Lower lobe of right lung (tissue), 2 donors: ENCODE measurements at places on chromosomes 3 and 15.

GRCh38 chr3:52399593-52399992 lies 45.3 kb downstream of the SEMA3G start:
- no peaks in the 10 kb centered on the region for H3K27me3 ChIP-seq
- no peak overlapping the region for H3K4me3 ChIP-seq
- H3K36me3 ChIP-seq, result peaks cover 72% of the 10 kb centered on the region

DNA sequence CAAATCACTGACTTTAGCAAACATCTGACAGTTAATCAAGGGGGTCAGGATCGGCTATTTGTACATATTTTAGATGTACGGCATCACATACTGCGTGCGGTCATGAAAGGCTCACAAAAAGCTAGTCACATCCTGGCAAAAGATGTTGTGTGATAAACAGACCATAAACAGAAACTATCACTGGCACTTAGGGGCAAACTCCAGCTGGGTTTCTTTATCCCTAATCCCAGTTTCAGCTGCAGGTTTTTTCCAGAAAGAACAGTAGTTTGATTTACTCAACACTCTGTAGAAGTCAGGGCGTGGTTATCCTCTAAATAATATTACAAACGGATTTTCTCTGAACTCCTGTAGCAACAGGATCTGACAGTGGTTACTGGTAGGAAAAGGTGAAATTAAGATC lies 112.4 kb upstream of the BHLHE40 start:
- DNase-seq, result no peak
- H3K4me3 ChIP-seq, result peak overlapping the region; percentile 10
- peak overlapping the region; percentile 97 for H3K27ac ChIP-seq
- peaks cover 34% of the 10 kb centered on the region for H3K4me1 ChIP-seq
- H3K36me3 ChIP-seq, result no peaks in the 10 kb centered on the region
- H3K27me3 ChIP-seq, result no peaks in the 10 kb centered on the region

GRCh38 chr15:89128320-89129122 lies 40.3 kb downstream of the ABHD2 start:
- no peak for DNase-seq
- peaks cover 22% of the 10 kb centered on the region for H3K36me3 ChIP-seq
- no peak overlapping the region for H3K4me3 ChIP-seq
- H3K27ac ChIP-seq, result peak overlapping the region; percentile 53
- H3K4me1 ChIP-seq, result peaks cover 40% of the 10 kb centered on the region

GRCh38 chr3:73465926-73466325 lies 158.8 kb downstream of the PDZRN3 start:
- H3K27me3 ChIP-seq, result no peaks in the 10 kb centered on the region
- no peaks in the 10 kb centered on the region for H3K36me3 ChIP-seq
- no peak overlapping the region for H3K4me3 ChIP-seq
- no peak for DNase-seq
- H3K4me1 ChIP-seq, result peaks cover 3% of the 10 kb centered on the region

- no peak overlapping the region for H3K27ac ChIP-seq
- peaks cover 27% of the 10 kb centered on the region for H3K4me1 ChIP-seq
- no peak overlapping the region for H3K4me3 ChIP-seq
- H3K27me3 ChIP-seq, result no peaks in the 10 kb centered on the region
- H3K36me3 ChIP-seq, result no peaks in the 10 kb centered on the region
These were observed 2.8 kb downstream of the CHAC1 start for GRCh38 chr15:40955930-40956540.

GRCh38 chr3:6147883-6148282 lies 713.0 kb upstream of the GRM7 start:
- H3K36me3 ChIP-seq, result no peaks in the 10 kb centered on the region
- no peak overlapping the region for H3K27ac ChIP-seq
- no peaks in the 10 kb centered on the region for H3K27me3 ChIP-seq

- H3K27me3 ChIP-seq, result no peaks in the 10 kb centered on the region
- DNase-seq, result no peak
- H3K27ac ChIP-seq, result no peak overlapping the region
- H3K4me1 ChIP-seq, result no peaks in the 10 kb centered on the region
- H3K4me3 ChIP-seq, result no peak overlapping the region
- no peaks in the 10 kb centered on the region for H3K36me3 ChIP-seq
These were observed 292.8 kb upstream of the TMC3 start for GRCh38 chr15:81666839-81667238.

DNA sequence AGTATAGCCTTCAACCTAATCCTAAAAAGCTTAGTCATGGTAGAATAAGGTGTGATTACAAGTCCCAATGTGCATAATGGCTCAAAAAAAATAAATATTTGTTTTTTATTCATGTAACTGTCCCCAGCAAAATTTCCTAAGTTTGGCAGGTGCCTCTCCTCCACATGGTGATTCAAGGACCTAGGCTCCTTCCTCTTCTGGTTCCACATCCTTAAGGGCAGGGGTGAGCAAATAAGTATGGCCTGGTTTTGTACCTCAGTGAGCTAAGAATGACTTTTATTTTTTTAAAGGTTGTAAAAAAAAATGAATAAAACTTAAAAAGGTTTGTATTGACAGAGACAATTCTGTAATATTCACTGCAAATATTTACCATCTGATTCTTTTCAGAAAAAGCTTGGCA lies 343.5 kb upstream of the UBE2E2 start:
- H3K27me3 ChIP-seq, result no peaks in the 10 kb centered on the region
- H3K4me3 ChIP-seq, result no peak overlapping the region
- DNase-seq, result no peak
- no peaks in the 10 kb centered on the region for H3K36me3 ChIP-seq

- H3K27ac ChIP-seq, result no peak overlapping the region
- no peak overlapping the region for H3K4me3 ChIP-seq
- no peaks in the 10 kb centered on the region for H3K36me3 ChIP-seq
- H3K27me3 ChIP-seq, result no peaks in the 10 kb centered on the region
- no peak for DNase-seq
These were observed 40.4 kb downstream of the DPH3 start for GRCh38 chr3:16224325-16224724.

GRCh38 chr3:115494826-115495225 lies 128.5 kb upstream of the GAP43 start:
- no peaks in the 10 kb centered on the region for H3K4me1 ChIP-seq
- H3K4me3 ChIP-seq, result no peak overlapping the region
- DNase-seq, result no peak
- no peaks in the 10 kb centered on the region for H3K27me3 ChIP-seq

DNA sequence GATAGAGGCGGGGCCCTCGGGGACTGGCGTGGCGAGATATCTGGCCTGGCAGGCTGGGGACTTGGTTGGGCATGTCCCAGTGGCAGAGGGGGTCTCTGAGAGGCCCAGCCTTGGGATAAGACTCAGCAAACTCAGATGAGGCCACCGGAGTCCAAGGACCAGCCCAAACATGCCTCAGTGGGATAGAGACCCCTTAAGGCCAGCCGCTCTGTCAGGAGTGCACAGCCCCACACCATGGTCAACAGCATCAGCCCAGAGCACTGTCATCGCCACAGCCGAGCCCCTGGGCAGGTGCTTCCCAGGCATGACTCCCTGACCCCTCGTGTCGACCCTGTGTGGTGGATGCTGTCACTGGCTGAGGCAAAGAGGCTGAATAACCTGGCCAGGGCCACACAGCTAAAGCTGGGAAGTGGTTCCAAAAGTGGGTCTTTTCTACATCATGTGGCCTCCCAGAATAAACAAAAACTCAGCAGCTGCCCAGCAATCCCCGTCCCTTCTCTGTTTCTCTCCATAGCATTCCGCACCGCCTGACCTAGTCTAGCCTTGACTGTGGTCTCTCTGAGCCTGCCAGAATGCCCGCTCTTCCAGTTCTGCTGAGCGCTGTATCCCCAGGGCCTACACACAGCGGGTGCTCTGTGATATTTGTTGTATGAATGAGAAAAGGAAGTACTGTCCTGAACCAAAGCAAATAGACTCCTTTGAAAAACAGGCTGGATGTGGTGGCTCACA lies 15.1 kb downstream of the CTSH start:
- peaks cover 16% of the 10 kb centered on the region for H3K4me1 ChIP-seq
- H3K27ac ChIP-seq, result no peak overlapping the region
- no peak overlapping the region for H3K4me3 ChIP-seq
- peaks cover 96% of the 10 kb centered on the region for H3K36me3 ChIP-seq

GRCh38 chr3:184811034-184811433 lies 932 bp upstream of the VPS8 start:
- H3K36me3 ChIP-seq, result peaks cover 2% of the 10 kb centered on the region
- no peak overlapping the region for H3K4me3 ChIP-seq
- H3K27ac ChIP-seq, result no peak overlapping the region
- H3K27me3 ChIP-seq, result no peaks in the 10 kb centered on the region
- DNase-seq, result no peak

DNA sequence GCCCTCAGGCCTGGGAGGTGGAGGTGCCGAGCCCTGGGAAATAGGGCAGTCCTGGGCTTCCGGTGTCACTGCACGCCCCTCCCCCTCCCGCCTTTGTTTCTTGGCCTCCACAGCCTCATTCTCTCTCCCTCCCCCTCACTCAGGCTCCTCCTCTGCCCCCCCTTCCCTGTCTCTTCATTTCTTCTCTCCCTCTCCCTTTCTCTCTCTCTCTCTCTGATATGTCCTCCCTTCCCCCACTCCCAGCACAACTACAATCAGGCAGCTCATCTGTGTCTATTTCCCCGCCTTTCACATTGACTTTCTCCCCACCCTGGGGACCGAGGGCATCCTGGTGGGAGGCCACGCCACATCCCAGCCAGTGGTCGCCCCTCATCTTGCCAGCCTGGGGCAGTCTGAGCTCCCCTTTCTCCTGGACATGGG lies 40.2 kb downstream of the IDH2 start:
- no peak for DNase-seq
- H3K4me3 ChIP-seq, result no peak overlapping the region
- no peaks in the 10 kb centered on the region for H3K27me3 ChIP-seq

DNA sequence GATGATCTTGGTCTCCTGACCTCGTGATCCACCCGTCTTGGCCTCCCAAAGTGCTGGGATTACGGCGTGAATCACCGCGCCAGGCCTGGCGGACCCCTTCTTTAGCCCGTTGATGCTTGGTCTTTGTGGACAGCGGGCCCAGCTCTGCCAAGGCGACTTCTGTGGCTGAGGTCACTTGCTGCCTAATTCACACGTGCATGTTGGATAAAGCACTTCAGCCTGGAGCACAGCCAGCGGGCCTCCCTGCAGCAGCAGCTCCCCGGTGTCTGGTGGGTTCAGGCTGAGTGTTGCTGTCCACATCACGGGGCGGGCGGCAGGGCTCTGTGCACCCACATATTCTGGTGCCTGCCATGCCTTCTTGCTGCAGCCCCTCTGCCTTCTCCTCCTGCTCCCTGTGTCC lies 88.4 kb downstream of the DGKG start:
- no peak overlapping the region for H3K4me3 ChIP-seq
- no peak for DNase-seq
- no peaks in the 10 kb centered on the region for H3K36me3 ChIP-seq

DNA sequence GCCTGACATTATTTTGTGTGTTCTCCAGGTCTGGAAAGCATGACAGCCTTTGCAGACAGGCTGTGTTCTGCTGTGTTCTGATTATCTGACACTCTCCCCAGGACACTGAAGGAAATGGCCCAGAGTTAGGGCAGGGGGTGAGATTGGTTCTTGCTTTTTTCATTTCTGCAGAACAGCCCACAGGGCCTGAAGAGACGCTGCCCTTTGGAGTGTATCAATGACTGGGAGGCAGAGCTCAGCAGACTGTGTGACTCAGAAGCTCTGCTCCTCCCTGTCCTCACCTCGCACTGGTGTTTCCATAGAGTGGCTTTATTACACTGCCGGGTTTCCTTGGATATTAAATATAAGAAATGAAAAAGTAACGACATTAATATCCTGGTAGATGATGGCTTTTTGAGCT lies 523.6 kb downstream of the NTRK3 start:
- no peaks in the 10 kb centered on the region for H3K36me3 ChIP-seq
- no peak overlapping the region for H3K27ac ChIP-seq
- H3K27me3 ChIP-seq, result no peaks in the 10 kb centered on the region
- DNase-seq, result no peak
- H3K4me3 ChIP-seq, result no peak overlapping the region

DNA sequence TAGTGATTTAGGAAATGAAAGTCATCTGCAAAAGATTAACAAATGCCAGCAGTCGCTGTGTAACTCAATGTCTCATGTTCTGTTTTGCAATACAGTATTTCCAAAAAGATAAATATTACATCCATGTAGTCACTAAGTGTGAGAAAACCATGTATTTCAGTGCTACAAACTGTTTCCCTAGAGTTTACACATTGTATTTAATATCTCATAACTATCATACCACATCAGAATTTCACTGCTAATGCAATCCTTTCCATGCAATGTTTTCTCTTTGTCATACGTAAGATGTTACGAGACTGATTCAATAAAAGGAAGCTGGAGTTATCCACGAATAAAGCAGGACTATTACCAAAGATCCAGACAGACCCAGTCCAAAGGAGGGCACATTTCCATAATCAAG lies 269.4 kb downstream of the GBE1 start:
- no peak overlapping the region for H3K27ac ChIP-seq
- H3K27me3 ChIP-seq, result no peaks in the 10 kb centered on the region

DNA sequence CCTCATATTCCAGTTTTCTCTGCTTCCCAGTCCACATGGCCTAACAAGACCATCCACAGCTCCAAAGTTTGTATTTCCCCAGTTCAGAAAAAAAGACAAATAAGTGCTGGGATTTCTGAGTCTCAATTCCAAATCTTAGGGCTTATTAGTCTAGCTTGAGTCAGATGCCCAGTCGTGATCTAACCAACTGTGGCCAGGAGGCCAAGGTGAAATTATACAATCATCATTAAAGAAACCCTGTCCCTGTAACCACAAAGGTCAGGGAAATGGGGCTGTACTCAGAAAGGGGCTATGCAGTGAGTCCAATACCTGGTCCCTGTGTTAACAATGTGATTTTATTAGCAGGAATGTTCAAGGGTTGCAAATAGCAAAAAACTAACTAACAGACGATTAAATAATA lies 40.5 kb upstream of the MITF start:
- no peaks in the 10 kb centered on the region for H3K4me1 ChIP-seq
- DNase-seq, result no peak
- H3K27me3 ChIP-seq, result no peaks in the 10 kb centered on the region

DNA sequence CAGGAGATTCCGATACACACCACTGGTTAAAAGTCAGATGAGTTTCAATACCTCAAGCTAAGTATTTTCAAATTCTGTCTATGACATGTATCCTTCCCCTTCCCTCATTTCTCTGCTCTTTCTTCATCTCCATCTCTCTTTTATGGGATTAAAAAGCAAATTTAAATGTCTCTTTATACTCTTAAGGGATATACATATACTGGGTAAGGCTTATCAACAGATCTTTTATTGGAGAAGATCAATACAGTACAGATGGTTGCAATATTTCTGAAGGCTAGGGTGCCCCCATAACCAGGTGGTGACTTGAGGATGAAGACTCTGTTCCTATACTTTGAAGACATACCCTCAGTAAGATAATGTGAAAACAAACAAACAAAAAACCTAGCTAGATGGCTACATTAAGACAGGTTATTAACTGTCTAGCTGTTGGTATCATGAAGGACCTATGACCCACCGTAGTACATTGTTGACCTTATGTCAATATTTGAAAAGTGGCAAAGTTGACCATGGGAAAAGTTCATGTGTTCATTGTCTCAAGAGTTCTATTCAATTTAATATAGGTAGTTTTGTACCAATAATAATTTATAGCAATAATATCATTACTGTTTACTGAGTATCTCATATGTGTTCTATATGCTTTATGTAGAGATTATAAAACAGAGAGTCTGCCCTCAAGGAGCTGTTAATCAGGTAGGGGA lies 319.8 kb downstream of the LPP start:
- H3K36me3 ChIP-seq, result no peaks in the 10 kb centered on the region
- no peak overlapping the region for H3K27ac ChIP-seq
- no peak overlapping the region for H3K4me3 ChIP-seq
- H3K27me3 ChIP-seq, result no peaks in the 10 kb centered on the region

GRCh38 chr3:148513096-148513543 lies 184.6 kb upstream of the AGTR1 start:
- no peaks in the 10 kb centered on the region for H3K27me3 ChIP-seq
- no peak overlapping the region for H3K27ac ChIP-seq
- DNase-seq, result no peak
- H3K36me3 ChIP-seq, result no peaks in the 10 kb centered on the region
- H3K4me3 ChIP-seq, result no peak overlapping the region
